ENCODE measurements at places on chromosomes 7 and 10.

DNA sequence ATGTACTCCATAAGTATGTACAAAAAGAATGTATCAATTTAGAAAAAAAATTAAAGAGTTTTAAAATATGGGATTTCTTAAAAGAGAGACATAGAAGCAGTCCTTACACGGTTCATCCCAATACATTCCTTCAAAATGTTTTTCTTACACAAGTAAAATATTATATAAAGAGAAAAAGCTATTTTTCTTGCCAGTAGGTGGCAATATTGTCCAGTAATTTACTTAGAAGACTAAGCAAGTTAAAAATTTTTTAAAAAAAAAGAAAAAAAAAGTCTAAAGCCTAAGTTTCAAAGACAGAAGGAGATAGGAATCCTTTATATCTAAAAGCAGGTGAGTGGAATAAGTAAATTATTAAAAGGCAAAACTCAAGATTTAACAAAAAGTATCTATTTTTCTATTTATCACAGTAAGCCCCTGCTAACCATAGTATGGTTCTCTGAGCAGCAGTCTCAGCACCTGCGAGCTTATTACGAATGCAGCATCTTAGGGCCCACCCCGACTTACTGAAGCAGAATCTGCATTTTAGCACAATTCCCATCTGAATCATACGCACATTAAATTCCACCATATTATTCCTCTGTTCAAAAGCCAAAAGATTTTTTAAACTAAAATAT lies 240.6 kb downstream of the DGKI start:
- peak; percentile 75 for DNase-seq

DNA sequence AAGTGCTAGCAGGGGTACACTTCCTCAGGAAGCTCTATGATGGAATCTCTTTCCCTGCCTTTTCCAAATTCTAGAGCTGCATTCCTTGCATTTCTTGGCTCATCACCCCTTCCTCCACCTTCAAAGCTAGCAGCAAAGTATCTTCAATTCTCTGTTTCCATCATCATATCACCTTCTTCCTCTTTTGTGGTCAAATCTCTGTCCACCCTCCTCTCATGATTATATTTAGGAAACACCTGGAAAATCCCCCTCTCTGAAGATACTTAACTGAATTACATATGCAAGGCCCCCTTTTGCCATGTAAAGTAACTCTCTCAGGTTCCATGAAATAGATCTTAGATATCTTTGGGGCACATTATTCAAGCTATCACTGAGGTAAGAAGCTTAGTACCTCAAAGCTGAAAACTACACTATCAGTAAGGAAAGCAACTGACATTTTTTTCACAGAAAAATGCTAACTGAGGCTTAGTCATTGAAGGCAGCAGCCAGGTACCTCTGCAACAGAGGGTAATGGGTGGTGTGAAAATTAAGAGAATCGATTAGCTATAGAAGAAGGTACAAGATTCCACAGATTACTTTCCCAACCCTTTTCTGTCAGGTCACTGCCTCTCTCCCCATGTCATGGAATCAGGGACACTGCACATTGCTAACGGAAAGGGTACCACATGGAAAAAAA lies 197.3 kb downstream of the MACC1 start:
- no peak for DNase-seq

- no peak for DNase-seq
These were observed 1.6 kb downstream of the CDK14 start for GRCh38 chr7:90597563-90598253.

DNA sequence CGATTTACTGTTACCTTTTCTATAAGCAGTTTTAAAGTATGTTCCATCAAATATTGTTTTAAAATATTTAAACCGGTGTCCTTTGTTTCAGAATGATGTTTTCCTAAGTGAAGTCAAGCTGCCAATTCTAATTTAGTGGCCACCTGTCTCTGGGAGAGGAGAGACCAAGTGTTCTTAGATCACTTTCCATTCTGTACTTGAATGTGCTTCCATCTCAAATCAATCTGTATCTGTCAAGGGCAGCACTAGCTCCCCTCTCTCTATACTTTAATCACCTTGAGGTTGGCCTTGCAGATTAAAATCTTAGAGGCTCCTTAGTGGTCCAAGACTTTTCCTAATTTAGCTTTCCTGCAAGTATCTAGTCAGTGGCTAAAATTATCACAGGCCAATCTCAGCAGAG lies 49.6 kb downstream of the LGI1 start:
- no peak for DNase-seq

DNA sequence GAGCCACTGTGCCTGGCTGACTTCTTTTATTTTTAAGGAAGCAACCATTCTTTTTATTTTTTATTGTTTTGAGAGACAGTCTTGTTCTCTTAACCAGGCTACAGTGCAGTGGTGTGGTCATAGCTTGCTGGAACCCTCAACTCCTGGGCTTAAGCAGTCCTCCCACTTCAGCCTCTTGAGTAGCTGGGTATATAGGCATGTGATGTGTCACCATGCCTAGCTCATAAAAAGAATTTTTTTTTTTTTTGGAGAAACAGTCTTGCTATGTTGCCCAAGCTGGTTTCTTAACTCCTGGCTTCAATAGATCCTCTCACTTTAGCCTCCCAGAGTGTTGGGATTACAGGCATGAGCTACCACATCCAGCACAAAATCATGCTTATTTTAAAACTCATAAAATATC lies 5.8 kb downstream of the MCU start:
- DNase-seq, result peak; percentile 63

- no peak for DNase-seq
These were observed 5.9 kb upstream of the MYPN start for GRCh38 chr10:68103261-68103878.

DNA sequence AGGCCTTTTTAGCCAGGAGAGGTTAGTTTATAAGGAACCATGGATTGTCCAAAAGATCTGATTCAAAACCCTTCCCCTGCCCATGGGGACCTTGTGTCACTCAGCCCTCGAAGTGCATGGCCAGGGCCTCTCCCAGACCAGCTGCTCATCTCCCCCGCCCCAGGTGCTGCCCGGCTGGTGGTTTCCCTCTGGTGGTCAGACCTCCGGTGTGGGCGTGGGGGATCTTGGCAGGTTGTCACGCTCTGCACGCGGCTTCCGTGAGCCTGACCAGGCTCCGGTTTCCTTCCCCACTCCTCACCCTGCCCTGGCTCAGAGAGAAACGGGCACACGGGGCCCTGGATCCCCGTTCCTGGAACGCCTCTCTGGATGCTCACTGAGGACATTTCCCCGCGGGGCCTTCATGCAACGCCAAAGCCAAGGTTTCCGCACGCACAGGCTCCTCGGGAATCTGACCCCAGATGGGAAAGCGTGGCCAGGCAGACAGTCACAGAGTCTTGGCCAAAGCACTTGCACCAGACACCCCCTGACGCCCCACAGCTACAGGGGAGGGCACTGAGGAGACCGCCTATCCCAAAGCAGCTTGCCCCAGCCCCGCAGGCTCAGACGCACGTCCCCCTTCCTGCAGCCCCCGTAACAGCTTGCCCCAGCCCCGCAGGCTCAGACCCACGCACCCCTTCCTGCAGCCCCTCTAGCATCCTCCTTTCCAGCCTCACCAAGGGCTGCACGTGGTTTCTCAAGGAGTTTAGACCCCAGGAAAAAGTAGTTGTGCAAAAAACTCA lies 7.8 kb upstream of the DIP2C start:
- no peak for DNase-seq
